ENCODE measurements at places on chromosomes 6 and 20.
A peak's percentile ranks its signal among the peaks of the same experiment; 100 is the strongest.

DNA sequence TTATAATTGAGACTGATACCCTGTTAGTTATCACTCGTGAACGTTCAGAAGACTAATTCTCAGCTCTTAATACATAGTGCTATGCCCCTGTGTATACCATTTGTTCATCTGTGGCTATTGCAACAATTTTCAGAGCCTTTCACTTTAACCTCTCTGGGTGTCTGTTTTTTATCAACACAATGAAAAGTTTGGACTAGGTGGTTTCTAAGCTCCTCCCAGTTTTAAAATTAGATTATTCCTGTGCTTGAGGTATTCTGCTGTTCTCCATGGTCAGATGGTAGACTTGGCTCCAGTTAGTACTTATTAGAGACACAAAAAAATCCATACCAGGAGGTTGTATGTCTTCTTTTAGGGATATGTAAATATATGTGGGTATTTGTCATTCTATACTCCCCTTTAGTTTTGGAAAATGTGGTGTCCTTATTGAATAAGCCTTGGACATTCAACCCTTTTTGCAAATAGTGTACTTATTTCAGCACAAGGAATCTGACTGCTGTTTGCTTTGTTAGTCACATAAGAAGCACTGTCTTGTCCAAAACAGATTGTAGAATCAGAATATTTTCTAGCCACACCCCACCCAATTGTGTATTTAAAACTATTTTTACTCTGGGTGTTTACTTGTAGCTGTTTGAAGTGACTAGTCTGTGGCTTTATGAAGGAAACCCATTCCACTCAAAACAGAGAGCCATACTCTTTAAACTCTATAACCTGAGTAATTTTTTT, 2.0 kb upstream of the COL10A1 start:
- no peak for DNase-seq

- no peak for DNase-seq
Observed at GRCh38 chr6:13000537-13000936, 284.0 kb downstream of the PHACTR1 start.

DNA sequence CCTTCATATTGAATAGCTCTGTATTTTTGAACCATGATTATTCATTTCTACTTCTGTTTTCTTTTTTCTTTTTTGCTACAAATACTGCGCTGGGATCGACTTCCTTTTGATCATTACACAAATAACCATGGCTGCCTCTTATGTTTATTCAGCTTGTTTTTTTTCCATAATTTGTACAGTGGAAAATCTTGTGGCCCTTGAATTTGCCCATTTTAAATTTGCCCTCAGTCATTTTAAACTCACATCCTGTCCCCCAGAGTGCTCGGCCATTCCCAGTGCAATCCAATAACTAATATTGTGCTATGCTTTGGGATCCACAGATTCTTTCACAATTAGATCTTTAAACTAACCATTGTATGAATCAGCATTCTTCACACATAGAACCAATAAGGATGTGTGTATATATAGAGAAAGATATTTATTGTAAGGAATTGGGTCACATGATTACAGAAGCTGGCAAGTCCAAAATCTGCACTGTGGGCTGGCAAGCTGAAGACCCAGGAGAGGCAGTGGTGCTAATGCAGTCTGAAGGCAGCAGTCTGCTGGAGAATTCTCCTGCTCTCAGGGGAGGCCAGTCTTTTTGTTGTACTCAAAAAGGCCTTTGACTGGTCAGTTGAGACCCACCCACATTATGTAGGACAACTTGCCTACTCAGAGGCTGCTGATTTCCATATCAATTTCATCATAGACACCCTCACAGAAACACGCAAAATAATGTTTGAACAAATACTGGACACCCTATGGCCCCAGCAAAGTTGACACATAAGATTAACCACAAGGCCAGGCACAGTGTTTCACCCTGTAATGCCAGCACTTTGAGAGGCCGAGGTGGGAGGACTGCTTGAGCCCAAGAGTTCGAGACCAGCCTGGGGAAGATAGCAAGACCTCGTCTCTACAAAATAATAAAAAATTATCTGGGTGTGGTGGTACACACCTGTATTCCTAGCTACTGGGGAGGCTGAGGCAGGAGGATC, 147.1 kb downstream of the MTHFD1L start:
- no peak for DNase-seq

DNA sequence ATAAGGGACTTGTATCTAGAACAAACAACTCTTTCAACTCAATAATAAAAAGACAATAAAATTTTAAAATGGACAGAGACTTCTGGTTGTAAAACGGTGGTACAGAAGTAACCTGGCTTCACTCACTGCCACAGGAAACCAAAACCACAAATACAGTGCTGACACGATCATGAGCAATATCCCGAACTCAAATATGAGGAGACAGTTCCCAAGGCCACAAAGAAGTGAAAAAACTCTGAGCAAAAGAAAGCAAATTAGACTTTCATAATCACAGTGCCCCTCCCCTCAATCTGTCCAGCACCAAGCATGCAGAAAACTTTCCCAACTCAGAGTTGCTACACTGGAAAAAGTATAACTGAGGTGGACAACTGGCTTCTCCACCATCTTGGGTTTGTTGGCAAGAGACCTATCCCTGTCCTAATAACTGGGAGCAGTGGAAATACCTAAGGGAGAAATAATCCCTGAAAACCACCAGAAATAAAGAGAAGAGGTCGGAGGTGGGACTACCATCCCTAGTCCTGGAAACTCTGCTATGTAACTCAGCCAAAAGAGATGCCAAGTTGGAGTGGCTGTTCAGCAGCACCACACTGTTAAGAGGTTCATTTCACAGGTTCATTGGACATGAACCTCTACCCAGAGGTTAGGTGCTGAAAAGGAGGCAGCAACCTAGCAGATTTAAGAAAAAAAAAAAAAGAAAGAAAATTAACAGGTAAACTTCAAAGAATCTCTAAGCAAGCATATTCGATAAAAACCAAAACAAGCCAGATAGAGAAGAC, 55.5 kb downstream of the REV3L start:
- no peak for DNase-seq

GRCh38 chr20:62832212-62832922, 15.5 kb downstream of the COL9A3 start:
- peak; percentile 60 for DNase-seq

- no peak for DNase-seq
Observed at GRCh38 chr20:57707849-57708693, 1.7 kb downstream of the PMEPA1 start.

GRCh38 chr6:111724039-111724438, 118.4 kb upstream of the TRAF3IP2 start:
- no peak for DNase-seq

DNA sequence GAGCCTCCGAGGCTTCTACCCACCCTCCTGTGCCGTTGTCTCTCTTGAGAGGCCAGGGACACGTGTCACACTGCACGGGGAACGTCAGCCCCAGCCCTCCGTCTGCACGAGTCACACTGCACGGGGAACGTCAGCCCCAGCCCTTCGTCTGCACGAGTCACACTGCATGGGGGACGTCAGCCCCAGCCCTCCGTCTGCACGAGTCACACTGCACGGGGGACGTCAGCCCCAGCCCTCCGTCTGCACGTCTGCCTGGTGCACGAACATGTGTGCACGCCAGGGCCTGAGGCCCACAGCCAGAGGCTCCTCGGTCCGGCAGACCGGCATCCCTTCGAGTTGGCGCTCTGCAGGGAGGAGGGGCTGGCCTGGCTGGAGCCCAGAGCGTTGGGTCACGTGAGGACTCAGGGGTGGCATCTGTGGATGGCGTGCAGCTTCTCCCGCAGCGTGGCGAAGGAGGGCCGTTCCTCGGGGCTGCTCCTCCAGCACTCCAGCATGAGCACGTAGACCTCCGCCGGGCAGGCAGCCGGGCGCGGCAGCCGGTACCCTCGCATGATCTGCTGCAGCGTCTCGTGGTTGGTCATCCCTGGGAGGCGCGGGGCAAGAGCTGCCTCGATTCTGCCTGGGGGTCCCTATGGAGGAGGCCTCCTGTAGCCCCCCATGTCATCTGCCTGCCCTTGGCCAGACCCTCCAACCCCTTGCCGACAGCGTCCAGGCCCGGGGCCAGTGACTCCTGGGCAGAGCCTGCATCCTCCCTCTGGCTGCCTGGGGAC, 3.4 kb upstream of the PTK6 start:
- peak; percentile 60 for DNase-seq

DNA sequence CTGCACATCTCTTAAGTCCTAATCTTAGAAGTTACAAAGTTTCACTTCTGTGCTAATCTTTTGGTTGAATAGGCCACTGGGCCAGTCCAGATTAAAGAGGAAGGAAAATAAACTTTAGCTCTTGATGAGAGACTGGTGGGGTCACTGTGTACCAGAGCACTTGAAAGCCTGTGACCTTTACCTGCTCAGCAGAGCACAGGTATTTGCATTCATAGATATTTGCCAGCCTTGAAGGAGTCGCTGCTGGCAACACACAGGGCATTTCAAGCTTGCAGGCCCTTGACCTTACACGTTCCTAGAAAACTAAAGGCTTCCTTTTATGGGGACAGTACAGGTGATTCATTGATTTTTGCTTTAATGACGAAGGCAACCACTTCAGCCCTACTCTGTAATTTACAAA, 108.4 kb upstream of the SLC22A23 start:
- no peak for DNase-seq

DNA sequence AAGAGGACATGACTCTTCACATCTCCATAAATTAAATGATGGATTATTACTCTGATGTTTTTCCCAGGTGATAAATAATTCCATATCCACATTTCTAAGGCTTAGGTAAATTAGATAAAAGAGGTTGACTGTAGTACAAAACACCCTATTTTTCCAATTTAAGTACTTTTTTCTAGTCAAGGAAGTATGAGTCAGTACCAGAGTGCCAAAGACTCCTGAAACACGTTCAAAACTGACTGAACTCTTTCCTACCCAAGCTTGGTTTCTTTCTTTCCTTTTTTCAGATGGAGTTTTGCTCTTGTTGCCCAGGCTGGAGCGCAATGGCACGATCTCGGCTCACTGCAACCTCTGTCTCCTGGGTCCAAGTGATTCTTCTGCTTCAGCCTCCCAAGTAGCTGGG, 85.0 kb downstream of the DOK5 start:
- no peak for DNase-seq

DNA sequence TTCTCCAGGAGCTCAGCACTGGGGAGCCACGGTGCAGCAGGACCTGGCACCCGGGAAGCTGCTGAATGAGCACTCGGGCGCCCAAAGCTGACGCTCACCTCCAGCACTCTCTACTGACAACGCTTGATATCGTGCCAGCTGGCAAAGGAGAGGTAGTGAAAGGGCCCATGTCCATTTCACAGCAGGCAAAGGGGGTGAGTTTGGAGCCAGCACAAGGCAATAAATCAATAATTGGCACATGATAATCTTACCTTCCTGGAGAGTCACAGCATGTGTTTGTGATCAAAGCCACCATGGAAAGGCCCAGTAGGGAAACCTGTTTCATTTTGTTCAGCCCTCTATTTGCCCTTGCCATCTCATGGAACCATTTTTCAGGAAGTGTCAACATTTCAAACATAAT, 23.3 kb upstream of the SMIM26 start:
- no peak for DNase-seq

GRCh38 chr6:142189057-142189456, 42.0 kb downstream of the VTA1 start:
- DNase-seq, result no peak

- DNase-seq, result no peak
Observed at GRCh38 chr20:33816191-33816590, 5.0 kb downstream of the CHMP4B start.

- no peak for DNase-seq
Observed at GRCh38 chr6:169212436-169212835, 41.2 kb downstream of the THBS2 start.

DNA sequence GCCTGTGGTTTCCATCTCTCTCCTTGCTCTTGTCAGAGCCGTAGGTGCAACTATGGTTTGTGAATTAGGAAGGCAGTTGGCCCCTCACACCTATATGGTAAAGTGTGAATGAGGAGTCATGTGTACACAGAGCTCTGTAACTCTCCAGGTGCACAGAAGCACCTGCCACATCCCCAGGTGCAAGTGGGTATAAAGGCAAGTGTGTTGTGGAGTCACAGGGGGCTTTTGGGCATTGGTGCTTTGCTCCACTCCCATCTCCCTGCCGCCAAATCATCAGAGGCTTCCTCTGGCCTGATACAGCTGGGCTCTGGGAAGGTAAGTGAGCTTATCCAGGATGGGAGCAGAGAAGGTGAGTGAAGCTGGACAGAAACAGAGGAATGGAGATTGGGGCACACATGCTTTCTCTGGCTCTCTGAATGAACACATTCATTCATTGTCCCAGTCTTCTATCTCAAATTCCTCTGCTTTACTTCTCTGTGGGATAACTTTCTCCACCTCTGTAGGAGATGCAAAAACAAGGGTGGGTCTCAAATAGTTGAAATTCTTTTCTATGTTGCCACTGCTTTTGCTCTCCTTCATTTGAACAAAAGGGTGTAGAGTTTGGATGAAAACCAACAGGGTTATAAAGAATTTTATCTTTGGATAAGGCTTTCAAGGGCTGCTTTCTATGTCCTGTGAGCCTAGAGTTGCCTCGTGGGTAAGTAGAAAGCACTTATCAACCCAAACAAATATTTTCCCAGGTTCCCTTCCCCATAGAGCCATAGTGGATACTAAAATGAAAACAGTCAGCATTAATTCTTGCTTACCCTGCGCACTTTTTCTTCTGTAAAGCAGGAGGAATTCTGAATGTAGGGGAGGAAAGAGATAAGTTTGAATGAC, 45.0 kb upstream of the RIPOR2 start:
- no peak for DNase-seq

DNA sequence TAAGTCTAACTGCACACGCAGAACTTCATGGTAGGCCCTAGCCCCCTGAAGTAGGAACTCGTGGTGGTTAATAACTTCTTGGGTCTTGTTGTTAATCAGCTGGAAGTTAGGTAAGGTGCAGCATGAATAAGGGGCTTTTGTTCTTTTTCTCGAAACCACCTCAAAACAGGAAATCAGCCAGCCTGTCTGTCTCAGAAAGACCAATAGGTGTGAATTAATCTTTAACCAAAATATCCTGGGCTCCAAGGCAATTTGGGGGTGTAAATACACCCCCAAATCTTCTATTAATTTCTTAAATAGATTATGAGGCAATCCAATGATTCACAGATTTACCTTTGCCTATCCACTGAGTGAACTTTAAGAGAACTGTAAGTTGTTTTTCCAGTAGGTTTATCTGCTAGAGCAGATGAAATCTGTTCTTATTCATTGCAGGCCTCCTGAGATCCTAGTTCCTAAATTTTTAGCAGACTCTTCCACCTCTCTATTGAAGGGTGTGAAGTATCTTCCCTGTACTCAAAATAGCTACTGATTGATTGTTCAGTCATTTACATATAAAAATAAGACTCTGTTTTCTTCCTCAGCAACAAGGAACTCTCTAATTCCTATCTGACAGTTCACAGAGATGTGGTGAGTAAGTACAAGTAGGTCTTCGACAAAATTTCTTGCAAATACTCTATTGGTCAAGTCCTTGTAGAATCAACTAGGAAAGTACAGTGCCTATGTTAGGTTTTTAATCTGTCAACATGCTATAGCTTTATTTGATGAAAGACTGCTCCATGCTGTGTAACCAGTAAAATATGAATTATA, 427.1 kb upstream of the NOX3 start:
- DNase-seq, result no peak

DNA sequence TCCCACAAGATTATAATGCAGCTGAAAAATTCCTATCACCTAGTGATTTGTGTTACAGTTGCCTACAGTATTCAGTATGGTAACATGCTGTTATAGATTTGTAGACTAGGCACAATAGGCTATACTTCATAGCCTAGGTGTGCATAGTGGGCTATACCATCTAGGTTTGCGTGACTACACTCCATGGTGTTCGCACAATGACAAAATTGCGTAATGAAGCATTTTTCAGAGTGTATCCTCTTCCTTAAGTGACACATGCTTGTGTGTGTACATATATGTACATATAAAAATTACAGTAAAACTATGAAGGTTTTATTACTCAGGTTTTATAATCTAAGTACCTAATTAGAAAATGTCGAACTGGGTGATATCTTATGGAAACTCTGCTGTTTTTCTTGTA, 133.0 kb downstream of the FARS2 start:
- DNase-seq, result no peak

GRCh38 chr6:9064156-9064555, 628.8 kb upstream of the SLC35B3 start:
- no peak for DNase-seq
